Stromal cell of bone marrow (primary cell): ENCODE measurements at places on chromosomes 16 and 17.
A peak's percentile ranks its signal among the peaks of the same experiment; 100 is the strongest.

DNA sequence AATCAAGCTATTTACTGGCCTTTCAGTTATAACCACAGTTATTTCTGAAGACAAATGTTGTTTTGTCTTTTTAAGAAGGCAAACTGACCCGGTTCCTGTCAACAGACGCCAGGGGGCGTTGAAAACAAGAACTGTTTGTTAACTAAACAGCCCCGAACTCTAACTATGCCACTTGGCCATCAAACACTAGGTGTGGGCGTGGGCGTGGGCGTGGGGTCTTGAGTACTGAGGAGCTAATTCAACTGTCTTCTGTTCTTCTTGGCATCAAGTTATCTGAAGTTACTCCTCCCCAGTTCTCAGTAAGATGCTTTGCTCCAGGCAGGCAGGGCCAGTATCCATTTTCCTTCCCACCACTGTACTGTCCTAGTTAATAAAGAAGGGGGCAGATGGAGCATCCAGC lies 63.3 kb upstream of the MTMR4 start:
- no peak for DNase-seq

- no peak for DNase-seq
These were observed 10.0 kb downstream of the CTC1 start for GRCh38 chr17:8237886-8238285.

DNA sequence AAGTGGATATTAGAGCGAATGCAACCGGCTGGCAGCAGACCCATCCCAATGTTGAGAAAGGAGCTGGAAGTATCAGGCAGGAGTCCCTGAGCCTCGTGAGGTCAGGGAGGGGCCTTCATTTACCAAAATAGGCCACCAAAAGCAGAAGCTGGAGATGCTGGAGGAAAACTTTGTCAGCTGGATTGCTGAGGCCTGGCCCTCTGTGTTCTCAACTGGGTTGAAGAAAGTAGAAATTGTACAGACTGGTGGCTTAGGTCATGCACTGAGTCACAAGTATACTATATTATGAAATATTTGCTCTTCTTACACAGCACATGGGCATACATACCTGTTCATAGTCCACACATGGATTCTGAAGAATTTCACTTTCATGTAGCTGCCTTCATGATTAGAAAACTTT lies 23.2 kb upstream of the TEKT3 start:
- no peak for DNase-seq

- no peak for DNase-seq
These were observed 15.1 kb upstream of the PLEKHG4 start for GRCh38 chr16:67264277-67264676.

- no peak for DNase-seq
These were observed 42.4 kb upstream of the ABCA10 start for GRCh38 chr17:69271023-69271422.

GRCh38 chr17:80313160-80313829 lies 52.6 kb downstream of the RNF213 start:
- DNase-seq: no peak

DNA sequence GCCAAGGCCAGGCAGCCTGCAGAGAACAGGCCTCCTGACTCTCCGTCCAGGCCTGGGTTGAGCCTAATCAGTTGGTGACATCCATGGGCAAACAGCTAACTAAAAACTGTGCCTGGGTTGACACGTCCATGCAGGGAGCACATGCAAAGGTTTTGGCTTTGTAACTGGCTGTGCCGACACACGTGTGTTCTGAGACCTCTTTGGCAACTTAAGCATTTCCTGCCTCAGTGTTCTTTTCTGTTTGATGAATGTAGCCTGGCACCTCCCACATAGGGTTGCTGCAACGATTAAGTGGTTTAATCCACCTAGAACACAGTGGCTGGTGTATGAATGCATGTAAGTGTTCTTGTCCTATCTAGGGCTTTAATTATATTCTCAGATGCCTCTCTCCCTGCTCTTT lies 3.2 kb downstream of the BCO1 start:
- DNase-seq: no peak

GRCh38 chr17:46124695-46125592 lies 68.3 kb downstream of the KANSL1 start:
- DNase-seq: no peak

DNA sequence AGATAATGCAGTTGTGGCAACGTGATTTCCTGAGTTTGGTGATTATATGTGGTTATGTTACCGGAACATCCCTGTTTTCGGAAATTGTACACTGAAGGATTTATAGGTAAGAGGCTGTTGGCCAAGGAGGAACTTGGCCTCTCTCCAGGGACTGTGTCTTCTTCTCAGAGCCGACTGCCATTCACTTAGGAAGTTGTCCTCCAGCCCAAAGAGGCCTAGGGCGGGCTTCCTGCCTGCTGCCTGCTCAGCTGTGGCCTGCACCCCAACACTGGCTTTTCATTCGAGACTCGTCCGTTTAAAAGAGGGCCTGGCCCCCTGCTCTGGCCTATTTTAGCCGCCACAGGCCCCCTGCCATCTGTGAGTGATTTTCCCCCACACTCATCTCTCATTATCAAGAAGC lies 64.3 kb downstream of the ZDHHC7 start:
- no peak for DNase-seq

- DNase-seq: no peak
These were observed 19.1 kb upstream of the LCMT1 start for GRCh38 chr16:25092441-25092840.

GRCh38 chr17:71163121-71163812 lies 957.6 kb upstream of the SOX9 start:
- DNase-seq: no peak

DNA sequence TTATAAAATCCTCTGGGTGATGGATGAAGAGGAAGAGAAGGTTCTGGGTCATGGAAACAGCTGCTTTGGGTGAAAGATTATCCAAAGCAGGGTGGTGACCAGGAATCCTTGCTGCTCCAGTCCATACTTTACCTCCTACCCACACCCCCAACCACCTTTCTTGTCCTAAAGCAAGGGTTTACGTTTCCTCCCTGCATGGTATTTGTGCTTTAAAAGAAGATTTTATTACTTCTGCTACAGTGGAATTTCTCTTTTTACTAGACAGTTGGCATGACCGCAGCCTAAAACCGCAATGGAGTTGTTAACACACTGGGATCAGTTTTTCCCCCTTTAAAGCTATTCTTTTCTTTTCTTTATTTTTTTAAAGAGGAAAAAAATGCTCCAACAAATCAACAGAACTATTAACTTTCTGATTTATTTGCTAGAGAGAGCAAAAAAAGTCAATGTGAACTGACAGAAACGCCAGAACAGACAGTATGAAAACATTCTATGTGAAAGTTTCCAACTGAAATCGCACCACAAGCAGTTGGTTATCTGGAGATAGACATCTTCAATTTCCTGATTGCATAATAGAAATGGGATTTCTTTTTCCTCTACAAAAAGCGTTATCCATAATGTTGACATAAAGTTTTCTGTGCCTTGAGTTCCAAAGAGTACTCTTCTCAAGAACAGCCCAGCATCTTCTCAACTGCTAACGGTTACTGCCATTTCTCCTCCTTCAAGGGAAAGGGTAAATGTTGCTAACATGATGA lies 236.0 kb downstream of the IRX3 start:
- peak; percentile 26 for DNase-seq

- no peak for DNase-seq
These were observed 19.5 kb downstream of the SOCS3 start for GRCh38 chr17:78340183-78340955.

- DNase-seq: no peak
These were observed 84.7 kb downstream of the KIF2B start for GRCh38 chr17:53907435-53907834.

GRCh38 chr16:506246-506546 lies 21.3 kb upstream of the CAPN15 start:
- DNase-seq: no peak

DNA sequence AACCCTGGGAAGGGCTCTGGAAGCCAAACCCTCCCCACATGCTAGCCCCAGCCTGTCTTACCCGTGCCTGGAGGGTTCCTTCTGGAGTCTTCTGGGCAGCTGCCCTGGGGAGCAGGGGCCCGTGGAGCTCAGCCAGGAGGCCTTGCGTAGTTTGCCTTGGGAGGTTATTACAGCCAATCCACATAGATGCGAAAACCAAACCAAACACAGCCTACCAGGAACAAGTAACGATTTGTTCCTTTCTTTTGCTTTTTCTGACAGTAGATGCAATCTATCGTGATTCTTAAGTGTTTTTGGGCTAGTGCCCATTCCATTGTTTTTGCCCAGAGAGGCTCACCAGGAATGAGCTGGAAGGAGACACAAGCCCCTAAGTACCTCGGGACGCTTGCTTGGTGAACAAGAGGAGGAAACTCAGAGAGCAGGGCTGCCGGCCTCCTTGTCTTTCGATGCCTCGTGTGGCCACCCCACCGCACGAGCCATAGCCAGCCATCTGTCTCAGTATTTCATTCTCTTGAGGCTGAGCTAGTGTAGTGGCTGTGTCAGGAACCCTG lies 102.7 kb upstream of the NOL11 start:
- DNase-seq: no peak

DNA sequence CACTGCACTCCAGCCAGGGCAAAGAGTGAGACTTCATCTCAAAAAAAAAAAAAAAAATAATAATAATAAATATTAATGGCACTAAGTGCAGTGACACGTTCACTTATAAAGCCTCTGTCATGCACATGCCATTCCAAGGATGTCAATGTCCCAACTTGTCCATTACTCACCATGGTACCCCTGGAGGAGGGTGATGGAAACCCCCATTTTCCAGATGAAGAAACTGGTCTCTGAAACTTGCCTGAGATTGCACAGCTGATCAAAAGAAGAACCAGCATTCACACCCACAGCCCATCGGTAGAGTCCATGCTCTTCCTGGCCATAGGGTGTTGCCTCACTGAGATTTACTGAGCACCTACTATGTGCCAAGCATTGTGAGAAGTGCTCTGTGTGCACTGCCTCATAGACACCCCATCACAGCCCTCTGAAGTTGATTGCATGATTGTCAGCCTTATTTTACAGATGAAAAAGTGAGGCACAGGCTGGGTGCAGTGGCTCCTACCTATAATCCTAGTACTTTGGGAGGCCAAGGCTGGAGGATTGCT lies 123.7 kb downstream of the ABCC1 start:
- no peak for DNase-seq

DNA sequence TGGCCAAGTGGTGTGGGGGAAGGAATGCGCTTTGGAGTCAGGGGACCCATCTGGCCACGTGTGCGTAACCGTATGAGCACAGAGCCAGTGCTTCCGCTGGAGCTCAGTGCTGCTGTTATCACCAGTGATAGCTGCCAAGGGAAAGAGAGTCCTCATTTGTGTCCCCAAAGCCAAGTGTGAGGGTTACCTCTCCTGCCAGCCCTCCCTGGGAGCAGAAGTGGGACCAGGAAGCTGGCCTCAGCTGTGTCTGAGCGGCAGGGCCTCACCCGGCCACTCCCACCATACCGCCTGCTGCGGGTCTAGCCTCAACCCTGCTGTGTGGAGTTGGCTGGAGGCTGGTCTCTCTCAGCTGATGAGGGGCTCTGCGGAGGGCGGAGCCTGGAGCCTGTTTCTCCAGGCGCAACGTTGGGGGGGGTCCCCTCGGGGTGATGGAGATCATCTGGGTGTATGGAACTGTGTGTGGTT lies 44.5 kb downstream of the MEAK7 start:
- no peak for DNase-seq

- peak; percentile 48 for DNase-seq
These were observed at the start of gene NFAT5 for GRCh38 chr16:69565671-69566239. Gene NFAT5 (plus strand): TSS chr16:69565966. CDS start chr16:69566302, 336 bp downstream.

DNA sequence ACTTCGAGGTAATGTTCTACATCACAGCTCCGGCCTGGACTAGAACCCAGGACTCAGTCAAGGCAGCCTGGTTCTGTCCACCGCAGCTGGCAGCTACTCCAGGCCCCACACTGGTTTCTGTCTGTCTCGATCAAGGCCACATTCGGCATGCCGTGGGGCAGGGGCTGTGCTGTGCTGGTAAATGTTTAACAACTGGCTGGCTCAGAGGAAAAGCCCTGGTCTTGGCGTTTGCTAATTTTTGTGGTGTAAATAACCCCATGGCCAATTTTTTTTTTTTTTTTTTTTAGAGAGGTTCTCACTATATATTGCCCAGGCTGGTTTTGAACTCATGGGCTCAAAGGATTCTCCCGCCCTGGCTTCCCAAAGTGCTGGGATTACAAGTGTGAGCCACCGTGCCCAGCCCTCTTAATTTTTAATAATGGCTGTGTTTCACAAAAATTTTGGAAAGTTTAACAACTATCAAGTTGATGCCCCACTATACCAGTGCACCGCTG lies 328 bp upstream of the DRC7 start:
- no peak for DNase-seq

DNA sequence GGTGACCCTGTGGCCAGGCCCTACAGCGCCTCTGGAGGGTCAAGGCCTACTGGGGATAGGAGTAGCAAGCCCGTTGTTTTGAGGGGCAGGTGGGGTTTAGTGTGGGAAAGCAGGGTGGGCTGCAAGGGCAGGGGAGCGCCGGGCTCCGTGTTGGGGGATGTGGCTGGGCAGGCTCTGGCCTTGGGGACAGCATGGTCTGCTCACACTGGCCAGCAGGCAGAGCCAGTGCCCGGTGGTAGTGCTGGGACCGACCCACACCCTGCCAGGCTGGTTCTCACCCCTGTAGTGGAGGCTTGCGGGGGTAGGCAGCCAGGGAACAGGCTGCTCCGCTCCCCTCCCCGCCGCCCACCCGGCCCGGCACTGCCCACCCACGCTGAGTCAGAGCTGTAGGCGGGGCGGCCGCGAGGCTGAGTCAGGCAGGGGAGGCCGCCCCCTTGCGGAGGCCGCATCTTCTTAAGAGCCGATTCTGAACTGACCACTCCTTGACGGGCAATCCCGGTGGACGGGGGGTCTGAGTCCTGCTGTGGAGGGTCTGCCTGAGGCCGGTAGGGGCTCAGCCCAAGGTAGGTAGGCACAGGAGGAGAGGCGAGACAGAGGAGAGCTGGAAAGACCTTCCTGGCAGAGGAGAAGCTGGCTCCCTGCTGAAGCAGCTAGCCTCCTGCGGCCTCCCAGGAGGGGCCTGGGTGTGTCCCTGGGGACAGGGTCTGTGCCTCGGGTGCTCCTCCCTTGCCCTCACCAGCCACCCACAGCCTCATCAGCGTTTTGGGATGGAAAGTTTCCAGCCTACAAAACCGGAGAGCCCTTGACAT lies 62.4 kb downstream of the BAIAP2 start:
- DNase-seq: peak; percentile 69

- no peak for DNase-seq
These were observed 2.2 kb downstream of the PAQR4 start for GRCh38 chr16:2971134-2971984.

GRCh38 chr16:57646388-57647039 lies 18.1 kb downstream of the ADGRG1 start:
- no peak for DNase-seq

DNA sequence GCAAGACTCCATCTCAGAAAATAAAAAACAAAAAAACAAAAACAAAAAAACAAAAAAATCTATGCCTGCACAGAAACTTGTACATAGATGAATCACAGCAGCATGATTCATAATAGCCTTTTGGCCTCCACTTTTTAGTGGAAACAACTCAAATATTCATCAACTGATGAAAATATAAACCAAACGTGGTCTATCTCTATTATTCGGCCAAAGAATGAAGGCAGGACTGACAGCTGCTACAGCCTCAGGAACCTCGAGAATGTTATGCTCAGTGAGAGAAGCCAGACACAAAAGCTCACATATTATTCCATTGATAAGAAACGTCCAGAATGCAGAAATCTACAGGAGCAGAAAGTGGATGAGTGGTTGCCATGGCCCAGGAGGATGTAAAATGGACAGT lies 19.8 kb downstream of the PPL start:
- DNase-seq: peak; percentile 38
